ENCODE measurements at places on chromosomes 1 and 21.

GRCh38 chr1:2593251-2593878, 6.8 kb downstream of the PRXL2B start:
- DNase-seq, result no peak

GRCh38 chr1:44707959-44708831, 22.8 kb downstream of the RNU5D-1 start:
- peak; percentile 73 for DNase-seq

DNA sequence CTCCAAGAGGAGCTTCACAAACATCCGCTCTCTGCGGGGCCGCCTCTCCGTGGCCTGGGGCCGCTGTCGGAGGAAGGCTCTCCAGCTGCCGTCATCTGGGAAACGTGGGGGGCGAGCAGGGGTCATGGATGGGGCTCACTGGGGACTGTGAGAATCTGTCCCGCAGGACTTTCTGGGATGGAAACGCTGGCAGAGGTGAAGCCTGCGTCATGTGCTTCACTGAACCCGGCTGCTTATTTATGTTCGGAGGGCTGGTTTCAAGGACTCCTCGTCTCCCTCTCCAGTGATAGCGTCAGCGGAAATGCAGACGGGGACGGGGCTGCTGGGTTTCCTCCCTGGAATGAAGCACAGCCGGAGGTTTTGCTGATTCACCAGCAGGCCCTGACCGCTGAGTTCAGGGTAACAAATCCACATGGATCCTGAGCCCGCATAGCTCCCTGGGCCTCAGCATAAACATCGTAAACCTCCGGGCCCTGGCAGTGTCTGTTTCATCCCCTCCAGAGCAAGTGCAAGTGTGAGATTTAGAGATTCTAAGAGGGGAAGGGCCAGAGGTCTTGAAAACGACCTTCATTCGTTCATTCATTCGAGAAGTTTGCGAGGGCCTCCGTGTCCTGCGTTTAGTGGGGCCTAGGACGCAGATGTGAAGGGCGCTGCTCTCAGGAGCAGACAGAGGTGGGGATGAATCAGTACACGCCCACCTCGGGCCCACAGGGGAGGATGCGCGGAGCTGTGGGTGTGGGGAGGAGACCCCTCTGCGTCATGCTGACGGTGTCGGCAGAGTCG, 7.0 kb upstream of the POFUT2 start:
- DNase-seq, result no peak

GRCh38 chr1:8796812-8797211, 20.6 kb downstream of the RERE start:
- DNase-seq, result no peak

DNA sequence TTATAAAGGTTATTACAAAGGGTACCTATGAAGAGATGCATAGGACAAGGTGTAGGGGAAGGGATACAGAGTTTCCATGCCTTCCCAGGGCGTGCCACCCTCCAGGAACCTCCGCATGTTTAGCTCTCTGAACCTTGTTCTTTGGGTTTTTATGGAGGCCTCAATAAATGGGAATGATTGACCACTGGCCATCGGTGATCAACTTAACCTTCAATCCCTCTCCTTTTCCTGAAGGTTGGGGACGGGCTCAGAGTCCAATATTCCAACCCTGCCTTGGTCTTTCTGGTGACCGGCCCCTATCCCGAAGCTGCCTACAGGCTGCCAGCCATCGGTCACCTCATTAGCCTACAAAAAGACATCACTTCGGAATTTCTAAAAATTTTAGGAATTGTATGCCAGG, 11.7 kb downstream of the CD244 start:
- no peak for DNase-seq

GRCh38 chr1:64000021-64000420, 203.4 kb upstream of the UBE2U start:
- DNase-seq, result no peak

Measured in NCI-H526 (cell line).